ENCODE measurements at places on chromosomes 11 and 22.

DNA sequence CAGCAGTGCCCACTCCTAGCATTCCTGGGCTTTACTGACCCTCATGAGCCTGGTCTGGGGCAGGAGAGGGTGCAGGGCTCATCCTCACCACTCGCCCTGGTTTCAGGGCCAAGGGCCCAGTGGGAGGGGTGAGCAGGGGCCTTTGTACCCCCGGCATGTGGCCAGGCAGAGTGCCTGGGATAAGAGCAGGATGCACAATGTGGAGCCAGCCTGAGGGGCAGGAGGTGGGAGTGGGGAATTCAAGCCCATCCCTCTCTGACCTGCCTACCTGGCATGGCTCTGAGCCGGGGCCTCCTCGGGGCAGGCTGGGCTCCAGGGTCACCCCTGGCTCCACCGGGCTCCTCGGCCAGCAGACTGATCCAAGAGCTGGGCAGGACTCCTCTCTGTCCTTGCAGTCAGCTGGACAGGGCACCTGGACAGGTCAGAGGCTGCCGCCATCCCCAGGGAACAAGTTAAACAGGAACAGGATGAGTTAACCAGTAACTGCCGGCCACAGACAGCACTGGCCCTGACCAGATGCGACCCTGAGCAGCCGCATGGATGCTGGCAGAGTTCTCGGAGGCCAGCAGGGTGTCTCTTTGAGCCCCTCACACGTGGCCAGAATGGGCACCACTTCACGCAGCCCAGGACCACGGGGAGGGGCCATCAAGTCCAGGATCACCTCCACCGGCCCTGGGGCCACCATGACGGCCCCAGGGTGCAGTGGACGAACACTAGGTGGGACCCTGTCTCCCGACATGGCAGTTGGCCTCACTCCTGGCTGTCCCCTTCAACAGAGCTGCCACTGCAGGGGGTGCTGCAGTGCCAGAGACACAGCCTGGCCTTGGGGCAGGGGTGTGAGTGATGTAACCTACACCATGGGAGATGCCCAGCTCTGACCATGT, 5.0 kb downstream of the SIGIRR start:
- no peak for DNase-seq

GRCh38 chr22:46171940-46172339, 21.6 kb downstream of the PPARA start:
- DNase-seq, result peak; percentile 83

DNA sequence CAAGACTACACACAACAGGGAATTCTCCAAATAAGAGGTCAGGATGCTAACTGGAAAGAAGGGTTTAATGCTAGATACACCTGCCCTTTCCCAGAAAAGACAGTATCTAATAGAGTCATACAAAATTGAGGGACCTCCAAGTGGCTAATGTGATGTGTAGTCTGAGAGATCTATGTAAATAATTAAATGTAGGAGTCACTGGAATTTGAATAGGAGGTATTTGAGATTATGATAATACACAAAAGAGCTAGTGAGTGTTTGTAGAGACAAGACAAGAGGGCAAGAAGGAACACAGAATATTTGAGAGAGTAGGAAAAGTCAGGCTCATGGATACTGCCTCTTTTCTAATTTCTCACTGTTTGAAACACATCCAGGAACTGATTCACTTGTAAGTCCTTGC, 15.5 kb upstream of the INSC start:
- no peak for DNase-seq

- no peak for DNase-seq
These were observed 35.0 kb upstream of the HIPK3 start for GRCh38 chr11:33222052-33222750.

DNA sequence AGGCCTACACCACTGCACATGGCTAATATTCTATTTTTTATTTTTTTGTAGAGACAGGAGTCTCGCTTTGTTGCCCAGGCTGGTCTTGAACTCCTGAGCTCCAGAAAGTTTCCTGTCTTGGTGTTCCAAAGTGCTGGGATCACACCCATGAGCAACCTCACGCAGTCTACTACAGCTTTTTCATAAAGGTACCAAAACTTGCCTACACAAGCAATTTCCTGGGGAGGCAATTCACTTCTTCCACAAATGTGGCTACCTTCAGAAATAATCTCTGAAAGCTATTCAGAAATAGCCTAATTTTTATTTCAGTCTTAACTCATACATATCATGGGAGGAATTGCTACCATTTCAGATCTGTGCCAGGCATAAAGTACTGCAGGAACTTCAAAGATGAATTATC, 11.4 kb downstream of the SLC35F2 start:
- DNase-seq, result no peak

GRCh38 chr11:1499261-1499890, 12.8 kb upstream of the MOB2 start:
- DNase-seq, result no peak

DNA sequence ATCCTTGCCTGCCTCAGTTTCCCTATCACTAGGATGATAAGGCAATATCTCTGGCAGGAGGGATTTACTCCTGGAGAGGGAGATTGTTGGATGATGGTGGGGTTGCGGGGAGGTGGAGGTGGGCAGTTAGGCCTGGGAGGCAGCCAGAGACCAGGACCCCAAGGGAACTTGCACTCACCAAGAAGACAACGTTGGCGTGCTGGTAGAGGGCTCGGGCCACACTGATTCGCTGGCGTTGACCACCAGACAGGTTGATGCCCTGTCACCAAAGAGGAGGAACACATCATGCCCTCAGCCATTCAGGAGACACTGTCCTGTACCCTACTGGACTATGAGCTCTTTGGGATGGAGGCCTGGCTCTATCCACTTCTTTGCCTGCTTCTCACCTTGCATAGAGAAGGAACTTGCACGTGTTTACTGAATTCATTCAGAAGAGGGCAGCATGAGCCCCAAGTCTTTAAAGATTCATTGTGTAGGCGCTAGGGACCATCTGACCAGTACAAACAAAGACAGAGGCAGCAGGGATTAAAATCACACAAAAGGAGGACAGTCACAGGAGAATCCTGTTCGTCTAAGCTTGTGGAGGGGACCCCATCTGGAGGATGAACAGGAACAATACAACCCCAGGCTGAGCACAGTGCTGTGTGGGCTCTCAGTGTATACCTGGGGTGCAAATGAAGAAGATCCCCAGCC, 24.2 kb upstream of the KCNJ11 start:
- no peak for DNase-seq

DNA sequence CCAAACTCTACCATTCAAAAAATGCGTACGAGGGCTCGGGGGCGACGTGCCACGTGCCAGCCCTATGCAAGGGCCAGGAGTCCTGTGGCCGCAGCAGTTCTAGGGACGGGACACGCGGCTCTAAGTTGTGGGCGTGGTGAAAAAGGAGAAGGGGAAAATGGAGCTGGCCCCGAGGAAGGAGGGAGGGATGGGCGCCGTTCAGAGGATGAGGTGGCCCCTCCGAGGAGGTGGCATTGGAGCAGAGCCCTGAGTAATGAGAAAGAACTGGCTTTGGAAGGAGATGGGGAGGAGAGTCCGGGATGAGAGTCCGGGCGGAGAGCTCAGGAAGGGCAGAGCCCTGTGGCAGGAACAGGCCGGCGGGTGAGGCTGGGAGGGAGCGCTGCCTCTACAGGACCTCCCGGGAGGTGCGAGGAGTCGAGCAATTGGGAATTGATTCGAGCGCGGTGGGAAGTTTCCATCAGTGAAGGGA, 21.0 kb downstream of the OTUB1 start:
- DNase-seq, result peak; percentile 37

Data from fibroblast of skin of abdomen (primary cell).